CD4-positive, alpha-beta T cell treated with Interleukin-6 for 4 hours (primary cell): ENCODE measurements at places on chromosomes 12 and 14.

DNA sequence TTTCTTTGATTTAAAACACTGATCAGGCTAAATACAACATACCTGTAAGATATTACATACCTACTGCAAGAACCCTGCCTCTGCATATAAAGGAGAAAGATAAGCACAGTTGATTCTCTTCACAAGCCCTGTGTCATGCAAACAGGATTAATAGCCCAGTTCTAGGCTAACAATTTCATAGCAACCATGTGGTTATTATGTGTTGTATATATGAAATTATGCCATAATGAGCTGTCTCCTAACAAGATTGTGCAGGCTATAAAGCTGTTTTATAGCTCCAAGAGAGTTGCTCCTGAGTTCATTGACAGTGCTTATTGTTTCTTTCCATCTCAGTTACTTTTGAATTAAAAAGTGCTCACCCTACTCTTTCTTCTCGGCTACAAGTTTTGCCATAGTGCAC, 609.3 kb downstream of the DIO2 start:
- no peak for DNase-seq

- no peak for DNase-seq
These were observed 17.7 kb downstream of the RFLNA start for GRCh38 chr12:124312601-124313000.

- DNase-seq = no peak
These were observed 963 bp upstream of the TINF2 start for GRCh38 chr14:24243336-24243836.

DNA sequence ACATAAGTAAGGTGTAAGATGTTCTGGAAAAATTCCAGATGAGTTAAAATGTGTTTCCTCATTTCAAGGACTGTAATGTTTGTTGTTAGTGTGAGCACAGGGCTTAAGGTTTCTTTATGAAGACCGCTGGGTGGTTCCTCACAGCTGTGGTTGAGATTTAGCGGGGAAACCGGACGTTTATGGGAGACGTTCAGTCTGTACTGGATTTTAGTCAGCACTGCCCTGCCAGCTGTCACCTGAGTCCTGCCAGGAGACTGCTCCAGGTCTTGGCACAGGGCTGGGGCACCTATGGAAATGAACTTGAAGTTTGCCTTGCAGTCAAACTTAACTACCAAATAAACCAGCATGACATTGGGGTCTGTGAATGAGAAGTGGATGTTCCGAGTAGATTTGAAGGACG, 555.2 kb downstream of the DIO2 start:
- DNase-seq = no peak

DNA sequence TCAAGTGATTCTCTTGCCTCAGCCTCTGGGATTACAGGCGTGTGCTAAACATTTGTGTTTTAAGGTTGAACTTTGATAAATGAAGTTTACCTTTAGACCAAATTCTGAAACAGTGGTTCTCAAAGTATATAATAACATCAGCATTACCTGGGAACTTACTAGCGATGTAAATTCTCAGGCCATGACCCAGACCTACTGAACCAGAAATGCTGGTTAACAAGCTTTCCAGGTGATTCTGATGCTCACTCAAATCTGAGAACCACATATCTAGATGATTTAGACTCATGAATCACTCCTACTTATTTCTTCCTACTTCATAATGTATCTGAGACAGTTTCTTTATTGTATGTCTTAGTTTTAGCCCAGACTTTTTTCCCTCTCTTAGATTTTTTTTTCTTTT, 43.6 kb downstream of the RAD51B start:
- no peak for DNase-seq

- no peak for DNase-seq
These were observed 30.6 kb upstream of the PPFIBP1 start for GRCh38 chr12:27493260-27493940.

- DNase-seq = no peak
These were observed 200.2 kb upstream of the NUDT4 start for GRCh38 chr12:93177208-93178153.

DNA sequence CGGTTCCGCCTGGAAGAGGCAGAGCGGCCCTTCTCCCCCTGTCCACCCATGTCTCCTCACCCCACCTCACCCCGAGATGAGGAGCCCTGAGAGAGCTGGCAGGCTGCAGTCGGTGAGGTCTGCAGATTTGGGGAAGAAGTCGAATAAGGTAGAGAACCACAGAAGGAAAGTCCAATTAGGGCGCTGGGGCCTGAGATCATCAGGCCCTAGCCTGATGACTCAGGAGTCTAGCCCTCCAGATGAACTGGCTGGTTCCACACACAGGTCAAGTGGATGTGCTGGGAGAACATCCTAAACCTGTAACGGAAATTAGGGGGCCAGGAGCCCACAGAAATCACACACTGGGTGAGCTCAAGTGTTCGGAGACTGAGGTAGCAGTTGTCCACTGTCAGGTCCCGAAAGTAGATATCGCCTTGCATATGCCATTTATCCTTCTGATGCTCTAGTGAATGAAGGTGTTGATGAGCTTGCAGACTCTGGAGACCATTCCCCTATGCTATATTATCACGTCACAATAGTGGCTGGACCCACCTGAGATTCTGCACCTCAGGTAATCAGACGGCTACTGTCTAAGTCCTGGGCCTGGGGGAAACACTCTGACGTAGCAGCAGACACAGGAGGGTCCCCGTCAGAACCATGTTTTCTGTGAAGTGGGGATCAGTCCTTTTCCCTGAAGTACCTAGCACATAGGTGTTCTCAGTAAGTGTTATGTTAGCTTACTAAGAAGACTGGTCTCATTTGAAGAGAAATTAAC, 886 bp upstream of the METTL17 start:
- DNase-seq = no peak

- no peak for DNase-seq
These were observed at the start of gene SLC35F4 for GRCh38 chr14:57865403-57866198. Gene SLC35F4, minus strand, starts transcription at chr14:57866092.

- no peak for DNase-seq
These were observed 44.2 kb upstream of the DDX11 start for GRCh38 chr12:31029468-31029867.

DNA sequence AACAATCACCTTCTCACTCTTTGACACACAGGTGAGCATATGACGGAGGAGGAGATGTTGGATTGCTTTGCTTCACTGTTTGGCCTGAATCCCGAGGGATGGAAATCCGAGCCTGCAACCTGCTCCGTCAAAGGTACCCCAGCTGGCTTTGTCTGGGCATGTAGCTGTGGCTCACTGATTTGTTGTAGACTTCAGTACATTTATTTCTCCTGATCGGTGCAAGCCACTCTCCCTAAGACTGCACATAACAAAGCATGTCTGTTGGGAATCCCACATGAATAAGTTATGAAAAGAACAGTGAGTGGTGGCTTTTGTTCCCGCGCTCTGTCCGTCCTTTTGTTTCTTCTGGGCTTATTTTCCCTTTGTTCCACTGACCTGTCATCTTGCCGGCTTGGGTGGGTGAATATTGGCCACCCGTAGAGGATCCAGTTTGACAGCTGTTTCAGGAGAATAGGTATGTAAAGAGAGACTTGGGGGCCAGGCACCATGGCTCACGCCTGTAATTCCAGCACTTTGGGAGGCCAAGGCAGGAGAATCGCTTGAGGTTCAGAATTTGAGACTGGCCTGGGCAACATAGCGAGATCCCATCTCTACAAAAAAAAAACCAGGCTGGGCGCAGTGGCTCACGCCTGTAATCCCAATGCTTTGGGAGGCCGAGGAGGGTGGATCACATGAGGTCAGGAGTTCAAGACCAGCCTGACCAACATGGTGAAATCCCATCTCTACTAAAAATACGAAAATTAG, 20.0 kb upstream of the BCL7A start:
- no peak for DNase-seq

DNA sequence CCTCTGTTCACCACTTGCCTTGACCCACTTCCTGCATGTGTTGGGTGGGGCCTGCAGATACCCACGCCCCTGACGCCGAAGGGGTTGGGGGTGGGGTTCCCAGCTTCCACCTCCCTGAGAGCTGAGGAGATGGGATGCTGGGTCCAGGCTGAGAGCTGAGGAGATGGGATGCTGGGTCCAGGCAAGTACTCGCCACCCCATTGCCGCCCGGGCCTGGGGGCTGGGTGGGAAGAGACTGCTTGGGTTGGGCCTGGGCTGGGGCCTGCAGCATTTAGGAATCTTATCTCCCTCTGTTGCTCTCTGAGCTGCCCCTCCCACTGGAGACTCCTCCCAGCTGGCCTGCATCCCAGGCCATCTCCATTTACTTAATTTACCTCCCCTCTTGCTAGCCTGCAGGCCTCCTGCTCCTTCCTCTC, 17.4 kb downstream of the TEAD4 start:
- no peak for DNase-seq

DNA sequence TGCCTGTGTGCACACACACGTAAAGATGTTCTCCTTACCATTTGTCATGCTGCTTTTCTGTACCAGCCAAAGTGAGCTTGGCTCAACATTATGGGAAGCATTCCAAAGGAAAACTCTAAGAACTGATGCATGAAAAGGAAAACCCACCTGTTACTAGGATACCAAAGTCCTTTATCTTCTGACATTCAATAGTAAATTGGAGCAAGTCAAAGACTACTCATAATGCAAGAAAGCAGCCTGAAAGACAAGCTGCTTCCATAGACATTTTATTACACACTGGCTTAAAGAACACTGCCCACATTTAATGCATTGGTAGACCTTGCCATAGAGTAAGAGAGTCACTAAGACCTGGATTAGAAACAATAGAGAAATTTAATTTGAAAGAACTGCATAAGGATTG, 159.0 kb downstream of the LRIG3 start:
- no peak for DNase-seq

DNA sequence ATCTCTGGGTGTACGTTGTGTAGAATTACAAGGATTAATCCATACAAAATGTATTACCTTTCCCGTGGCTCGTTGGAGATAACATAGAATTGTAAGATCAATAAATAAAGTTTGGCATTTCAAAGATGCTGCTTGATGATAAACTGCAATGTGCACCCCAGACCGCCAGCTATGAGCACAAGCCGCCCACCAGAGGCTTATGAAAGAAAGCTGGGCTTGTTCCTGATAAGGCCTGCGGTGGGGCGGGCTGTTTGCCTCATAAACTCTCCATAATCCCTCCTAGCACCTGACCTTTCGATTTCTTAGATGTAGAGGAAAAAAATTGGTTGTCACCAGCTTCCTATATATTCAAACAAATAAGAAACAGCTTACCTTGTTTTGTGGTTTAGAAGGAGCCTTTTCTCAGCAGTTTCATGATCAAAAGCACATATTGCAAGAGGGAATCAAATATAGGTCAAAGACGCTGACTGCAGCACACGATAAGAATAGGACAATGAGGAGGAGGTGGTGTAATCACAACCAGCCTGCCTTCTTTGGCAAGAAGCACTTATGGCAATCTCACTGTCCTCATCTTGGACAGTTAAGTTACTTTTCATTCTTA, 293.6 kb downstream of the RMST start:
- DNase-seq = no peak
